ENCODE measurements at places on chromosomes 1 and 21.

GRCh38 chr1:176119549-176119948 lies 87.5 kb downstream of the COP1 start:
- peak; percentile 4 for DNase-seq

DNA sequence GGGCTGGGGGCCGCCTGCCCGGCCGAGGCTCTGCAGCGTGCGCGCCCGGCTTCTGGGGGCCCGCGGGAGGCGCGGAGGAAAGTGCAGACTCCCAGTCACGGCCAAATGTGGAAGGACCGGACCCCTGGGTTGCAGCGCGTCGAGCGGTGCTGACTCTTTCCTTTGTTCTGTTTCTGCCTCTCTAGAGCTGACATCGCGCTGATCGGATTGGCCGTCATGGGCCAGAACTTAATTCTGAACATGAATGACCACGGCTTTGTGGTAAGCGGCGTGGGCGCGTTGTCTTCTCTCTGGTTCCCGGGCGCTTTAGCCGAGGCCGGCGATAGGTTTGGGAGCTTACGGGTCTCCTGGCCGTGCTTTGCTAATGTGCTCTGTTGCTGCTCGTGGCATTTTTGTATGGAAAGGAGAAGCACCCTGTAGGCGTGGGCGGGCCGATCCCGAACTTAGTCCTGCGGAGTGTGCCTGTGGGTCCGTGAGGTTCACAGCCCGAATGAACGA lies 629 bp downstream of the PGD start:
- DNase-seq, result no peak

- no peak for DNase-seq
Observed at GRCh38 chr1:214125819-214126218, 138.0 kb downstream of the PROX1 start.

- DNase-seq, result peak; percentile 7
Observed at GRCh38 chr1:19385869-19386591, 73.9 kb downstream of the SLC66A1 start.

DNA sequence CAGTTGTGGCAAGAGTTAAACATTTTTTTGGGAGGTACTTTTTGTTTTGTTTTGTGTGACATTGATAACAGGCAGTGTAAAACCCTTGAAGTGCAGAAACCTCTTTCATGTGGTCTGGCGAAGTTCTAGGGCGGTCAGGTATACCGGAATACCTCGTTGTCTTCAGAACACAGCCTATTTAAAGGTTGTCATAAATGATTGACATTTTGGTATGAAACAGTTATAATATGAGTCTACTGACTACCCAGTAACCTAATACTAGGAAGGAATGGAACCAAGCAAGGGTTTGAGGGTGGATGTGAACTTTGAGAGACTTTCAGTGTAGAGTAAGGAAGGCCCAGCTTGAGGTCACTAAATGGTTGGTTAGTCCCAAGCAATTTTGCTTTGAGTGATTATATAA lies 40.5 kb downstream of the PATJ start:
- DNase-seq, result no peak

DNA sequence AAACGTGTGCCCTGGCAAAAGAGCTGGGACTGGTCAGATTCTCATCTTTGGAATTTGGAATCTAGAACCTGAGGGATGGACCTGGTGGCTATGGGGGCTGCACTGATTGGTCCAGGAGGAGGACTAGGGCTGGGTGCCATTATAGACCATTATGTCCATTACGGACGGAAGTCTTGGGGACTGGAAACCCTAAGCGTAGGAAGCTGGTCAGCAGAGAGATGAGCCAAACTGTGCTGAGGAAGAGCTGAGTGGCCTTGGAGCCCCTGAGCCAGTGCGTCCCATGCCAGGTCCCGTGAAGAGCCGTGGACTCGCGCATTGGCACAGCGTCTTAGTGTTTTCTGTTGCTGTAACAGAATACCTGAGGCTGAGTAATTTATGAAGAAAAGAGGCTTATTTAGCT lies 10.0 kb downstream of the MRAP start:
- DNase-seq, result no peak

DNA sequence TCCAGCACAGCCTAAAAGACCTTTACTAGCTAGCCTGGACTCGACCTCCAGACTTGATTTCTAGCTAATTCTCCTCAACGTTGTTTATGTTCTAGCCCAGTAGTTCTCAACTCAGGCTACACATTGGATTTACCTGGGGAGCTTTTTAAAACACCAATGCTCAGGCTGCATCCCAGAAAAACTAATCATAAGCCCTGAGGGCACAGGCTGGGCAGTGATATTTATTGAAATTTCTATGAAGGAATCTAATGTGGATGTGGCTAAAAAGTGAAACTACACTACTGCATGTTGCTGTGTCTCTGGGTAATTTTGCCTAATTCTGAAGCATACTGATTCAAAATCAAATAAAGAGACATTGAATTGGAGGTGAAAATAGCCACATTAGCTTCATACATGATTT lies 479.4 kb downstream of the KCNT2 start:
- no peak for DNase-seq

DNA sequence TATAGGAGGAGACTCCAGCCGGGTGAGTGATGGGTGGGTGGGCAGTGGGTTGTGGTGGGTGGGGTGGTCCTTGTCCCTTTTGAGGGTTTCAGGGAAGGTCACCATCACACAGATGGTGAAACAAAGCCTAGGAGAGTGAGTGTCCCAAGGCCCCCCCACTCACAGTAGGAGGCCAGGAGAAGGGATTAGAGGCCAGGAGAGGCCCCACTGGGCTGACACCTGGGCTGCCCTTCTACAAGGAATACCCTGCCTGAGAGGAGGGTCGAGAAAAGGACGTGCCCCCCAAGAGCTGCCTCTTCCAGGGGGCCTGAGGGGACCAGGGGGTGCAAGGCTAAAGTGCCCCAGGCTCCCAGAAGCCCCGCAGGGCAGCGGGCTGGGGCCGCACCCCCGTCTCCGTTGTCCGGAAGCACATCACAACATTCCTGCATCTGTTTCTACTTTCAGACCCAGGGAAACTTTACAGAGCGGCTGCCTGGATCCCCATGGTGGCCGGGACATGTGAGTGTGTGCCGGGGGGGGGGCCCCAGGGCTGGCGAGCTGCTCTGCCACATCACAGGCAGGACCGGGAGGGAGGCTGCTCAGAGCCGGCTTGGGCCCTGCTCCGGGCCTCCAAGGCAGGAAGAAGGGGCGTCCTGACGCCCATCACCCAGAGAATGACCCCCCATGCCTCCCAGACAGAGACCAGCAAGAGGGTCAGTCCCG lies 68.2 kb downstream of the ARHGEF16 start:
- no peak for DNase-seq

DNA sequence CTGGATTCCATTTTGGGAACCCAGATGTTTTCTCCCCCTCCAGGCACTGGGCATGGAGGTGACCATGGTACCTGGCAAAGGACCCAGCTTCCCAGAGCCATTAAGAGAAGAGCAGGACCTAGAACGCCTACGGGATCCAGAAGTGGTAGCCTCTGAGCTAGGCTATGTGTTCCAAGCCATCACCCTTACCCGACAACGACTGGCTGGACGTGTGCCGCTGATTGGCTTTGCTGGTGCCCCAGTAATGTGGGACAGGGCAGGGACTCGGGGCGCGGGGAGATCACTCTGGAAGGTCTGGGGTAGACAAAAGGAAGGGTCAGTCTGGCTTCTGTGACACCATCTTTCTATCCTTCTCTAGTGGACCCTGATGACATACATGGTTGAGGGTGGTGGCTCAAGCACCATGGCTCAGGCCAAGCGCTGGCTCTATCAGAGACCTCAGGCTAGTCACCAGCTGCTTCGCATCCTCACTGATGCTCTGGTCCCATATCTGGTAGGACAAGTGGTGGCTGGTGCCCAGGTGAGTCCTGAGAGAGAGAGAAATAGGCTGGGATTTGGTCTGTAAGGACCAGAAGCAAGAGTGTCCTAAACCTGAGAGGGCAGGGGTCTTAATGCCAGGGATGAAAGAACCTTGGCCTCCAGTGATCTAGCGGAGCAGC lies 1.6 kb downstream of the UROD start:
- DNase-seq, result no peak

Data from LoVo (cell line).